ENCODE measurements at places on chromosomes 5 and 9.

- DNase-seq, result no peak
Measured at GRCh38 chr5:32767948-32768467, 56.9 kb downstream of the NPR3 start.

DNA sequence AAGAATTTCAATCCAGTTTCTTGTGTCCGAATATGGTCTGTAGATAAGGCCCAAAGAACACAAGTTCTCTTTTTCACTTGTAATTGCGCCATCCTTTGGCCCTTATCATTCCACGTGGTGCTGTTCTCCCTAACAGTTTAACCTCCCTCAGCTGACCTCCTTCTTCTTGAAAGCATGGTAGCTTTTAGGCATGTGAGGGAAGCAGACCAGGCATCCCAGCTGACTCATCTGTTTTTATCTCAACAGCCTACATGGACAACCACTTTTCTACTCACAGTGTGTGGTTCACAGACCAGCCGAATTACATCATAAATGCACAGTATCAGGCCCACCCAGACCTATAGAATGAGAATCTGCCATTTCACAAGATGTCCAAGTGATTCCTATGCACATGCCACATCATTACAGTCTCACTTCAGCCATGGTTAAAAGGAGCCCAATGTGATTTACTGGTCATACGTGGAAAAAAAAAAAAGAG, 26.9 kb upstream of the PLIN2 start:
- no peak for DNase-seq

DNA sequence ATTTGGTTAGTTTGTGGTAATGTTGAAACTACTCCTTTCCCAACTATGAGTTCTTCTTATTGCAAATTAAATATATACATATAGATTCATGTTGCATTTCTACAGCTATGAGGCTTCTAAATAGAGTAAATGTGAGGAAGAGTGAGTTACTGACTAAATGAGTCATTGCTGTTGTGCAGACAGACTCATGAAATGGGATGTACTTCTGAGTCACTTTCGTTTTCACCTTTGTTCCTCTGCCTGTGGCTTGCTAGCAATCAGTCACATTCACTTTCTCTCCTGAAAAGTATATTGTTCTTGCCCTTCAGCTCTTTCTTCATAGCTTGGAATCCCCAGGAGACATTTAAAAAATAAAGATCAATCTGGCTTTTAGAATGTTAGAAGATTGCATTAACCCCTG, 295.5 kb upstream of the SMC2 start:
- no peak for DNase-seq

GRCh38 chr5:147874910-147875367, 3.6 kb upstream of the SCGB3A2 start:
- peak; percentile 52 for DNase-seq

- no peak for DNase-seq
Measured at GRCh38 chr9:81053298-81054025, 635.9 kb downstream of the TLE1 start.

- DNase-seq, result no peak
Measured at GRCh38 chr5:176692839-176693476, 45.7 kb downstream of the TSPAN17 start.

GRCh38 chr5:101482931-101483330, 579.8 kb upstream of the ST8SIA4 start:
- DNase-seq, result no peak

- DNase-seq, result no peak
Measured at GRCh38 chr9:126452106-126452505, 125.5 kb downstream of the MVB12B start.

DNA sequence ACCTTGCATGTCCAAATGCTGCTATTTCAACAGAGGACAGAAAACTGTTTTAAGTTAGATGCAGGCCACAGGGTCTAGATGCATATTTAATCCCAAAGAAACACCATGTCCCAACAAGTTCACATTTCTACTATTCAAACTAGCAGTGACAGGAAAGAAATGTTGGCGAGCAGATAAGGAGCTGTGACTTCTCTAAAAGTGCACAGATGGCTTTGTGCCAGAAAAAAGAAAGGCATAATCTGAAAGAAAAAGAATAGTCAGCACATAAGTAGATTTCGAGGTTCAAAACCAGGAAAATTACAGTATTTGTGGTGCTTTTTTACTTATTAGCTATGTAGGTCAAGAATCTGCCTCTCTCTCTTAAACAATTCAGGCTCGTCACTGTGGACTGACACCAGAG, 178.3 kb downstream of the DNAH5 start:
- DNase-seq, result no peak

DNA sequence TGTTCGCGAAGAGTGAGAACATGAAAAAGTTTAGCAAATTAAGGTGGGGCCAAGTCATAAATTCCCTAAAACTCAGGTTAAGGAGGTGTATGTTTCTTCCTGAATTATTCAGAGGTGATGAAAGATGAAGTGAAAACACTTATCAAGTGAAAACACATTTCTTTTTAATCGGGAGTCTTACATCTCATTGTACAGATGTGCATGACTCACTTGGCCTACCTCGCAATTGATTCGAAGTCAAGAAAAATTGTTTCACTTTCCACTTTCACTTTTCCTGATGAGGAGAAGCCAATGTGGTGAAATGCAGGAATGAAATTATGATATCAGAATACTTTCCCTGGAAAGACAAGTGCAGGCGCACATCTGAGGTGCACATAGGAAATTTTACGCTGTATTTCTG, 78.7 kb downstream of the SLC25A46 start:
- DNase-seq, result no peak

- DNase-seq, result no peak
Measured at GRCh38 chr9:89752154-89752553, 147.3 kb downstream of the GADD45G start.

DNA sequence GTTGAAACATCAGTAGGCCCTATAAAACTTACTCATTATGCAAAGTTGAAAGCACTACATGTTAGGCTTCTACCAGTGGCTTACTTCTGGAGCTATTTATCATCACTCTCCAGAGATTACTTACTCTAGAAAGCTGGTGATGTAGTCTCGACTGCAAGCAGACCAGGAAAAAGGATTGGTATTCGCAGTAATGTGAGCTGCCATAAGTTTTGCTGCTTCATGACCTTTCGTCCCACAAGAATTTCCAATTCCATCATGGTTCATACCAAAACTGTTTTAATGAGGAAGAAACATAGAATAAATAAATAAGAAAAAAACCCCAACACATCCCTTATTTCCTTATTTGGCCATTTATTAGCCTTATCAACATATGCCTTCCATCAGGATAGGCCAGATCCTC, 181.9 kb downstream of the ADAMTS6 start:
- DNase-seq, result no peak

- peak; percentile 39 for DNase-seq
Measured at GRCh38 chr5:99060306-99061261, 131.8 kb upstream of the CHD1 start.

- DNase-seq, result no peak
Measured at GRCh38 chr9:92407818-92408217, 3.4 kb upstream of the OGN start.

GRCh38 chr9:114431003-114431402, 43.2 kb upstream of the AKNA start:
- no peak for DNase-seq

DNA sequence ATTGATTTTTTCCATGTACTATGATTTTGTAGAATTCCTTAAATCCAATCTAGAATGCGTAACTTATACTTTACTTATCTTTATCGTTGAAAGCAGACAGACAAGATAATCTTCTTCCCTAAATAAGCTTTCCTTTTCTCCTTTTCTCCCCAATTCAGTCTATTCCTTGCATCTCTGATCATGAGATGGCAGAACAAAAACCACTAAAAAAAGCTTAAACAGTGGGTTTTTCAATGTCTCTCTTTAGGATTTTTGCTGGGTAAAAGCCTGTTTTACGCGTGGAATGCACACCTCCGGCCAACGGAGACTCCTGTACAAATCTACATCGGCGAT, 755 bp downstream of the CDKN2B start:
- DNase-seq, result no peak

DNA sequence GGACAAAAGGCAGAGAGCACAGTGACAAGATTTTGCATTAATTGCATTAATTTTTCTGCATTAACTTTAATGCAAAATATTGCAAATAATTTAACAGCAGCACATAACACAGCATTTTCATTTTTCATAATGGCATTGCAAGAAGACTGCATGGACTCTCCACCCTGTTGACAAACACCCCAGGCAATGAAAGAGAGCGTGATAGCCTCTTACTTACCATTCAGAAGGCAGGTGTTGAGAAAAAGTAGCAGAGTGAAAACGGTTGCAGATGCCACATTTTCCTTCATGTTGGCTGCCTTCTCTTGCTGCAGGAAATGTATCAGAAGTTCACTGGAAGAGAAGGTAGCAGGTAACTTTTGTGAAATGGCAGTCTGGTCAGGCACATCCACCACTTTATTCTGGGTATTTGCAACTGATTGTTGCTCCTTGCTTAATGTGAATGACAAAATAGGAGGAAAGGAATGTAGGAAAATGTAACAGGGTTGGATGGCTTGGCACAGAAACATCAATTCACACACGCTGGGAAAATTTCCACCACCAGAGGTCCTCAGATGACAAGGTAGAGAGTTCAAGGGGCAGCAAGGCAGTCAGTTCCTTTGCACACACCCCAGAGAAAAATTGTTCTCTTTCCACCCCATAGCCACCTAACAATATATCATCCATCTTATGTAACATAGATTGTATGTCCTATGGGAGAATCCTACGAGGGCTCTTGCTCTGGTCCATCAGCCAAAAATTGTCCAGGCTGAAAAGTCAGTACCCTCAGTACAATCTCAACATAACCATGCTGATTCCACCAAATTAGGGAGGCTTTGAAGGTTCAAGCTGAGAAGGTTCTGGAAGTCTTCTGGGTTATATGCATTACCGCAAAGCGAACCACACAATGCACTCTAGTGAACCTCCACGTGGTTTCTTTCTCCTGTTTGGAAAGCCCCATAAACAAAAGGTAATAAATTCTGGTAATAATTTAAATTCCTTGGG, 41.9 kb upstream of the AGXT2 start:
- peak; percentile 44 for DNase-seq

All from NT2/D1 (cell line).